ENCODE measurements at places on chromosomes 16 and 17.

DNA sequence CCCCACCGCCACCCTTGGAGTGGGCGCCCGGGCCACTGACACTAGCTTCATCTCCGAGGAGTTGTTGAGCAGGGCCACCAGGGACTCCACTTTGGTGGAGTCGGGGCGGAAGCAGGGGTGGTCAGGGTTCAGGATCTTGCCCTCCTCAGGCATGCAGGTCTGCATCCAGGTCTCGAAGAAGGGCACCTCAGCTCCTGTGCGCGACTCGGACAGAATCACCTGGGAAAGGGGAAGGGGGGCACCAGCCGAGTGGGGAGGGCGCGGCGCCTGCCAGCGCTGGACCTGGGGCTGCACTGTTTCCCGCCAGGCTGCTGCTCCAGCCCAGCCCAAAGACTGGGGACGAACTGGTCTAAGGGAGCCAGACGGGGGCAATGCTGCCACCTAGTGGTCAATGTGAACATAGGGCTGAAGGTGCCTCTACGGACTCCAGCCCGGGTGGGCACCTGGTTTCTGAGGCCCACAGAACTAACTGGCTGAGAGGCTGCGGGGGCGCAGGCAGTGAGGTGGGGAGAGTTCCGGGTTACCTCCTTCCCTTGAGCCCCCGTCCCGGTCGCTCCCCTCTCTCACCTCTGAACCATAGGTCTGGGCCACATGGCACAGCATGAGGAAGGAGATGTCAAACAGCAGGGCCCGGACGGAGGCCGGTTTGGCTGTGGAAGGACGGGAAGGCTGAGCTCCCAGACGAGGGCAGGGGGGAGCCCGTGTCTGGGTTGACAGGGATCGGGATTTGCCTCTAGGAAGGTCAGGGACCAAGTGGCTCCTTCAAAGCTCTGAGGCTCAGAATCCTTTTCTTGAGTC is 11.8 kb downstream of the CSF3 start:
- DNase-seq: peak; percentile 84

DNA sequence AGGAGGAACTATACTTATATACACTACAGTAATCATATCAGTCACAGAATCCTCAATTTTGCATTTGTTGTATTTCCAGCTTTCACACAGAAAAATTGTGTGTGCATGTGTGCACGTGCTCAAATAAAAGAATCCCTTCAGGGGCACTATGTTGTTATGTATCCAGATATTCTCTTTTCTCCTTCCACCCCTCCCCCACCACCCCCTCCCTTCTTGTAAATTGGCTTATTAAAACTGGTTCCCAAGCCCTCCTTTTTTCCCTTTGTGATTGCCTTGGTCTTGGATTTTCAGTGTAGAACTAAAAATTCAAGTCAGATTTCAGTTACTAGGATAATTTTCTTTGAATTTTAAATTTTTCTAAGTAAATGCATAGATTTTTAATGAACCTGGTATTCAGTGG is 86.3 kb downstream of the WNT3 start:
- no peak for DNase-seq

DNA sequence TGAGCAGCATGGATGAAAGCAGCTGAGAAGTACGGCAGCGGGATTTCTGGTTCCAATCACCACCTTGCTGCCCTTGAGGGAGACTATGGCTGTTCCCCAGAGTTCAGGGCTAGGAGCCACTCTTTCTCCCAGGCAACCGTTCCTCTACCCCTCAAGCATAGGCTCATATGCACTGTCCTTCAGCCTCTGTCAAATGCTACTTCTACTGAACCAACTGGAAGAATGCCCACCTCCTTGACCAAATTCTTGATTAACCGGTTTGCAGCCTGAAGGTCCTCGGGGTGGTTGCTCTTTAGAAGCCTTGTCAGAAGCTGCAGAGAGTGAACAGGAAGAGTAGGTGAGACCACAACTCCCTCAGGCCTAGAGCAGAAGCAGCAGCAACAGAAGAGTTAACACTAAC is 23.8 kb downstream of the GGA2 start:
- DNase-seq: no peak

GRCh38 chr16:70529051-70529777 is 5.6 kb downstream of the SF3B3 start:
- peak; percentile 78 for DNase-seq

GRCh38 chr16:775236-775796 is 12.9 kb downstream of the RPUSD1 start:
- no peak for DNase-seq

DNA sequence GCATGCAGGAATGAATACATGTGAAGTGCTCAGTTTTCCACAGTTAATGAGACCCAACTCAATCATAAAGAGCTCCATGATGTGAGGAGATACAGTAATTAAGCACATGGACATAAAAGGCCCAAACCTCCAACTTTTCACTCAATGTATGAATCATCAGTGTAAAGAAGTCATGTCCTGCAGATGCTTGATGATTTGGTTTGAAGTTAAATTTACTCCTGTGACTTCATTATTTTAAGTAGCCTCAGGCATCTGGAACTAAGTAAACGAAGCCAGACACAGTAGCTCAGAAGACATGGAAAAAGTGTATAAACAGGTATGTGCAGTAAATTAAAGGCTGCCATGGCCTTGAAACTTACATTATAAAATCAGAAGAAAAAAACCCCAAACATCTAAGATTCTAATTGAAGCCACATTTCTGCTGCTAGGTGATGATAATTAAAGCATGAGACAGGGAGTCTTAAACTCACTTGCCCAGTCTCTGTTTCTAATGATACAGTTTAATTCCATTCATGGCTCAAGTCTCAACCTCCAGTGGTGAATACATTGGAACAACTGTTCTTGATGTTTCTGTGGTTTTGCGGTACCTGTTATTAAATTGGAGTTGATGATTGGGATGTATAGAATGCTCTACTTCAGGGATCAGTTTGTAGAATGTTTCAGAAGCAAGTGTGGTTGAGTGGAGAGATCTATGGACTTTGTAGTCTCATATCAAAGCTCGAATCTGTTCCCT is 28.9 kb upstream of the CCL2 start:
- peak; percentile 85 for DNase-seq

- DNase-seq: peak; percentile 94
These were observed 387.8 kb upstream of the SALL1 start for GRCh38 chr16:51538707-51539498.

DNA sequence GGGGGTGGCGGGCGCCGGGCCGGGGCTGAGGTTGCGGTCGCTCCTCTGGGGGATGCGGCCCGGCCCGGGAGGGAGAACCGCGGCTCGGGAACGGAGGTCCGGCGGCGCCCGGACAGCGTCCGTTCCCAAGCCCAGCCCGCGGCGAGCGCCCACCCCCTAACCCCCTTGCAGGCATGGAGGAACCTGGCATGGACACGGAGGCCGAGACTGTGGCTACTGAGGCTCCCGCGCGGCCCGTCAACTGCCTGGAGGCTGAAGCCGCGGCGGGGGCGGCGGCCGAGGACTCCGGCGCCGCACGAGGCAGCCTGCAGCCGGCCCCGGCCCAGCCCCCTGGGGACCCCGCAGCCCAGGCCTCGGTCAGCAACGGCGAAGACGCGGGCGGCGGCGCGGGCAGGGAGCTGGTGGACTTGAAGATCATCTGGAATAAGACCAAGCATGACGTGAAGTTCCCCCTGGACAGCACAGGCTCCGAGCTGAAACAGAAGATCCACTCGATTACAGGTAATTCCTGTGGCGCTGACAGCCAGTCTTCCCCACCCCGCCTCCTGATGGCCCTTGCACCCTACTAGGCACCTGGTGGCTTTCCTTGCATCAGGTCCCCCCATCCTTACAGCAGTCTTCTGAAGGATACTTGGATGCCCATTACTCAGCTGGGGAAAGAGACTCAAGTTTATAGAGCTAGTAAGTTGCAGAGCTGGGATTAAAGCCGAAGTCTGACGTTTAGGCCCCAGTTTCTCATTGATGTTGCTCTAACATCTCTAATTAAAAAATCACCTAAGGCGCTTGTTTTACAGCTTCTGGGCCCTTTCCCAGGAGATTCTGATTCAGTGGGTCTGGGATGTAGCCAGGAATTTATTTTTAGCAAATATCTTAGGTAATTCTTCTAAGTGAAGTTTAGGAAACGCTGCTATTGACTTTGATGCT is 514 bp downstream of the UBFD1 start:
- peak; percentile 68 for DNase-seq

GRCh38 chr17:80876950-80877728 is 114.5 kb upstream of the CHMP6 start:
- no peak for DNase-seq

- DNase-seq: no peak
These were observed 6.5 kb upstream of the SDK2 start for GRCh38 chr17:73650617-73651200.

DNA sequence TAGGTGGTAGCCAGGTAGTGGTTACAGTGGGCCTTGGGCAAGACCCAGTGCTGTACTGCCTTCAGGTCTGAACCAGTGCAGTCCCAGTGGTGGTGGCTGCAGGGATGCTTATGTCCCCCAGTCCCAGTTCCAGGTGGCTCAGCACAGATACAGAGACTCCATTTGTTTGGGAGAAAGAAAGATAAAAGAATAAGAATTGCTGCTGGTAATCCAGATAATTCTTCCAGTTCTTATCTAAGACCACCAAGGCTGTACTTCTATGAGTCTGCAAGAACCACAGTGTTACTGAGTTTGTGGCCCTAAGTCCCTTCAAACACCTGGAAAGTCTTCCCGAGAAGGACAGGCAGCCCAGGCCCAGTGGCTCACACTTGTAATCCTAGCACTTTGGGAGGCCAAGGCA is 33.9 kb upstream of the ATP2C2 start:
- DNase-seq: no peak

- DNase-seq: no peak
These were observed 77.0 kb downstream of the NTN1 start for GRCh38 chr17:9098242-9098825.

- no peak for DNase-seq
These were observed 4.3 kb downstream of the DUS1L start for GRCh38 chr17:82061047-82061925.

- no peak for DNase-seq
These were observed 64.2 kb upstream of the TNRC6C start for GRCh38 chr17:77894126-77894956.

DNA sequence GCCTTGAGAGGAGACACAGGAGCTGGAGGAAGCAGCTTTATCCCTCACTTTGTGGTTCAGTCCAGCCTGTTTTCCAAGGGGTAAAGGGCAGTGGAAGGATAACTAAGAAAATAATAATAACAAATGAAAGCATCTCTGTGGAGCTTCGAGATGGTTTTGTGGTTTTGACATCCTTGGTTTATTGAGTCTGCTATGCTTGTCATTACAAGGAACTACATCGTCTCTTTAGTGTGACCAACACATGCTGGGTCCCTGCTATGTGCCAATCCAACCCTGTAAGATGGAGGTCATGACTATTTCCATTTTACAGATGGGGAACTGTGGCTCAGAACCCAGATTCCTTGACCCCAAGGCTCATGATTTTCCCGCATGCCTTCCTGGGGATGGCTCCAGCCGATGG is 124.8 kb downstream of the MRM1 start:
- DNase-seq: no peak

GRCh38 chr17:77125432-77125901 is 15.3 kb upstream of the SEC14L1 start:
- DNase-seq: peak; percentile 95

- DNase-seq: no peak
These were observed 1030.3 kb downstream of the CDH8 start for GRCh38 chr16:61005952-61006351.

DNA sequence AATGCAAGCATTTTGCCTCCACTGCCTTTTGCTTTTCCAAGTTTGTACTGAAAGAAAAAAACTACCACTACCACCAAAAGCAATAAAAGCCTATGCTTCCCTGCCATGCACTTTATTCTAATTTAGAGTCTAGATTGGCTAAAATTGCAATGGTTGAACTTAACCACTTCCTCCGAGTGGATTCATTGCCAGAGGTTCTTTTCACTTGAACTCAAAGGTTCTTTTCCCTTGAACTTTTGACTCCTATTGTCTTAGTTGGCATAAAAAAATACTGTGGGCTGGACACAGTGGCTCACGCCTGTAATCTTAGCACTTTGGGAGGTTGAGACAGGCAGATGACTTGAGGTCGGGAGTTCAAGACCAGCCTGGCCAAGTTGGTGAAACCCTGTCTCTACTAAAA is 319.8 kb upstream of the GOT2 start:
- peak; percentile 36 for DNase-seq

- DNase-seq: peak; percentile 89
These were observed 38.2 kb downstream of the TK2 start for GRCh38 chr16:66511602-66512271.

DNA sequence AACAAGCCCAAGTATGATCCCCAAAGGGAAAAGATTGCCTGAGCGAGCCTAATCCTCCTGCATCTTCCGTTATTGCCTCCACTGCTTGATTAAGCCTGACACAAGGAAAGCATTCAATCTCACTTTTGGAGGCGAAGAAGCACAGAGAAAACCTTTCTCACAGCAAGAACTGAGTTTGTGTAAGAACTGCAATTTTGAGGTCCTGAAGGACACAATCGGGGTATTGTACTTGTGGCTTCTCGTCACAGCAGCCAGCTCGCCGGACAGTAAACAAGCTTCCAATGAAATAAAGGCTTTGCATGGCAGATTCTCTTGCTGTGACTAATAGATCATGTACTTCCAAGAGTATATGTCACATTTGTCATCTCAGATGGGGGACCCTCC is 18.7 kb upstream of the FOXF1 start:
- no peak for DNase-seq

GRCh38 chr17:75738218-75738802 is 17.1 kb downstream of the ITGB4 start:
- peak; percentile 65 for DNase-seq

- no peak for DNase-seq
These were observed 194.2 kb downstream of the ZFHX3 start for GRCh38 chr16:72853575-72854266.
